ENCODE measurements at places on chromosomes 11 and 22.

DNA sequence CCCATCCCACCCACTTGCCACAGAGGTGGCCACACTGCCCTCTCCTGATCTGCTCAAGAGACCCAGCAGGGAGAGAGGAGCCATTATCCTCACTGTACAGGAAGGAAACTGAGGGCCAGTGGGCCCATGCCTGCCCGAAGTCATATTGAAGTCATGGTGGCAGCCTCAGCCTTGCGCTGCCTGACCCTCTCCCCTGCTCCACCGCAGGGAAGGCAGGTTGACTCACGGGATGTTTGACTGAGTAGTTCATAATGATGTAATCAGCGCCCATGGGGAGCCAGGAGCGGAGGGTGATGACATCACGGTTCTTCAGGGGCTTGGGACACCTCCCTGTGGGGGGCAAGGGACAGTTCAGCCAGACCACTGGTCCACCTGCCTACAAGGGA lies 6.1 kb upstream of the ARAP1 start:
- no peaks in the 10 kb centered on the region for H3K4me1 ChIP-seq
- no peak for DNase-seq
- peaks cover 4% of the 10 kb centered on the region for H3K27me3 ChIP-seq
- H3K27ac ChIP-seq = no peak overlapping the region
- H3K36me3 ChIP-seq = peaks cover 24% of the 10 kb centered on the region
- H3K4me3 ChIP-seq = no peak overlapping the region

GRCh38 chr11:82899957-82900276 lies 313 bp downstream of the PRCP start:
- H3K4me1 ChIP-seq = peaks cover 54% of the 10 kb centered on the region
- H3K27me3 ChIP-seq = peaks cover 8% of the 10 kb centered on the region
- DNase-seq = no peak

- no peak overlapping the region for H3K4me3 ChIP-seq
- no peaks in the 10 kb centered on the region for H3K4me1 ChIP-seq
- peaks cover 27% of the 10 kb centered on the region for H3K36me3 ChIP-seq
- no peak overlapping the region for H3K27ac ChIP-seq
- DNase-seq = no peak
These were observed 15.4 kb downstream of the APOL5 start for GRCh38 chr22:35733036-35733435.

DNA sequence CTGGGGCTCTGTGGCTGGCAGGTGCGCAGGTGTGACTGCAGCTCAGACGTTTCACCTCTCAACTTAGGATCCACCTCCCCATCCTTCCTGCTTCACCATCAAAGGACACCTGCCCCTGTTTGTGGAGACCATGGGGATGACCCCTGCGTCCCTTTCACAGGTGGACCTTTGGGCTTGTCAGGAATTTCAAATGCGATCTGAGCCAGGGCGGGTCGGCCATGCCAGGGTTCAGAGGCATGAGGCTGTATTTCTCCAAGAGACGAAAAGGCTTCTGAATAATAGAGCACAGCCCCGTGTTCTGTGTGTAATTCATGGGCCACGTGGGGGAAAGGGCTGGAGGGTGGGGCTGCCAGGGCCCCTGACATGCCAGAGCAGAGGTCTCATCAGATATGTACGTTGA lies 668.0 kb downstream of the BRD1 start:
- H3K27ac ChIP-seq = no peak overlapping the region
- no peak overlapping the region for H3K4me3 ChIP-seq
- H3K36me3 ChIP-seq = no peaks in the 10 kb centered on the region
- peaks cover 3% of the 10 kb centered on the region for H3K27me3 ChIP-seq
- DNase-seq = no peak
- no peaks in the 10 kb centered on the region for H3K4me1 ChIP-seq

DNA sequence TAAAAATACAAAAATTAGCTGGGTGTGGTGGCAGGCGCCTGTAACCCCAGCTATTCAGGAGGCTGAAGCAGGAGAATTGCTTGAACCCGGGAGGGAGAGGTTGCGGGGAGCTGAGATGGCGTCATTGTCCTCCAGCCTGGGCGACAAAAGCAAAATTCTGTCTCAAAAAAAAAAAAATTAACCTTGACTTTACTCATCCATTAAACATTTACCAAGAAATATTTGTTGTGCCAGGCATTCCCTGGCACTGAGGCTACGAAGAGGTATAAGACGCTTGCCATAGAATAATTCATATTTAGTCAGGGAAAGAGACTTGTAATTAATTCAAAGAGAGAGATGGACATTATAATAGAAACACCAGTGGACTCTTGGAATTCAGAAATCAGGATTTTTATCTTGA lies 13.2 kb upstream of the PAFAH1B2 start:
- no peaks in the 10 kb centered on the region for H3K4me1 ChIP-seq
- H3K4me3 ChIP-seq = no peak overlapping the region
- H3K27ac ChIP-seq = no peak overlapping the region
- peaks cover 2% of the 10 kb centered on the region for H3K27me3 ChIP-seq
- no peaks in the 10 kb centered on the region for H3K36me3 ChIP-seq
- no peak for DNase-seq

DNA sequence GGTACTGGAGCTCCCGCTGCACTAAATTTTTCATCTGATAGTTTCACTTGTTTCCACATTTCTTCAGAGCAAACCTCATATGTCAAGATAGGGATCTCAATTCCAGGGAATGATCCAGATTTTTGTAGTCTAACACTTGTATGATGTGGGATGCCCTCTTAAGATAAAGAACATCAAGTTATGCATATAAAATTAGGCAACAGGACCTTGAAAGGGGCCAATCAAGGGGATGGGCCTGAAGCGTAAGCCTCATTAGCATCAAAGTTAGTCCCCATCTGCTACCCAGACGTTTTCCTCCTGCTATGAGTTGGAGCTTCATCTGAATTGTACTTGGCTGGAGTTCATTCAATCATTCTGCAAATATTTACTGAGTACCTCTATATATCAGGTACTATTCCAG lies 17.5 kb downstream of the PDGFD start:
- no peak for DNase-seq
- H3K4me1 ChIP-seq = no peaks in the 10 kb centered on the region
- peaks cover 4% of the 10 kb centered on the region for H3K36me3 ChIP-seq

DNA sequence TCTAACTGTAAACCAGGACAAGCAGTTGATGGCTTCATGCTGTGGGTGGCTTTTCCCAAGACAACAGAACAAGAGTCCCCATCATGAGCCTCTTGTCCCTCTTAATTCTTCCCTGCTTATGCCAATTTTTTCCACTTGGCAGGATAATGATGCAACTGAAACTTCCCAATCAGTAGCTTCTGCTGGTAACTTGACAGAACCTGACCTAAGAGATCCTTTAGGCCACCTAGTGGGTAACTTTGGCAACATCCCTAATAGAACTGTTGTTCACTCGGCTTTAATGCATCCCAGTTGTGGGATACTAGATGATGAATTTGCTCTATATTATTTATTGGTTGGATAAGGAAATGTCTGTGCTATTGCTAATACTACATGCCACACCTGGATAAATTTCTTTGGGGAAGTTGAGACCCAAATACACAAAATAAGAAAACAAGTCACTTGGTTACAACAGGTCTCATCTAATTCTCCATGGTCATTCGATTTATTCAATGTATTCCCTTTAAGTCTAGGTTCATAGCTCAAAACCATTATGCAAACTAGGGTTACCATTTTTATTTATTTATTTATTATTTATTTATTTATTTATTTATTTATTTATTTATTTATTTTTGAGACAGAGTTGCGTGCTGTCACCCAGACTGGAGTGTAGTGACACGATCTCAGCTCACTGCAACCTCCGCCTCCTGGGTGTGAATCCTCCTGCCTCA lies 41.4 kb upstream of the NFAM1 start:
- peaks cover 1% of the 10 kb centered on the region for H3K27me3 ChIP-seq
- no peak overlapping the region for H3K4me3 ChIP-seq
- no peak overlapping the region for H3K27ac ChIP-seq
- no peaks in the 10 kb centered on the region for H3K36me3 ChIP-seq
- DNase-seq = peak; percentile 41

GRCh38 chr11:59953463-59954218 lies 10.2 kb upstream of the OOSP4A start:
- no peaks in the 10 kb centered on the region for H3K27me3 ChIP-seq
- no peak overlapping the region for H3K4me3 ChIP-seq
- H3K27ac ChIP-seq = no peak overlapping the region

GRCh38 chr22:49620003-49620556 lies 207.6 kb downstream of the BRD1 start:
- peaks cover 4% of the 10 kb centered on the region for H3K27me3 ChIP-seq
- no peak overlapping the region for H3K4me3 ChIP-seq
- no peak overlapping the region for H3K27ac ChIP-seq
- DNase-seq = no peak
- H3K4me1 ChIP-seq = peaks cover 3% of the 10 kb centered on the region
- peaks cover 6% of the 10 kb centered on the region for H3K36me3 ChIP-seq

GRCh38 chr22:44500599-44500998 lies 2.6 kb upstream of the RTL6 start:
- no peak overlapping the region for H3K27ac ChIP-seq
- H3K4me3 ChIP-seq = no peak overlapping the region

- H3K4me3 ChIP-seq = no peak overlapping the region
- H3K27me3 ChIP-seq = peaks cover 16% of the 10 kb centered on the region
- no peaks in the 10 kb centered on the region for H3K36me3 ChIP-seq
- peaks cover 1% of the 10 kb centered on the region for H3K4me1 ChIP-seq
- no peak overlapping the region for H3K27ac ChIP-seq
These were observed 25.0 kb downstream of the KRTAP5-5 start for GRCh38 chr11:1654388-1655167.

All from endothelial cell (in vitro differentiated cells).